ENCODE measurements at places on chromosomes 12 and 14.

GRCh38 chr12:112130441-112130998 is 5.2 kb downstream of the TRAFD1 start:
- DNase-seq: no peak

GRCh38 chr14:101370593-101371569 is 190.4 kb upstream of the DIO3 start:
- DNase-seq: no peak

DNA sequence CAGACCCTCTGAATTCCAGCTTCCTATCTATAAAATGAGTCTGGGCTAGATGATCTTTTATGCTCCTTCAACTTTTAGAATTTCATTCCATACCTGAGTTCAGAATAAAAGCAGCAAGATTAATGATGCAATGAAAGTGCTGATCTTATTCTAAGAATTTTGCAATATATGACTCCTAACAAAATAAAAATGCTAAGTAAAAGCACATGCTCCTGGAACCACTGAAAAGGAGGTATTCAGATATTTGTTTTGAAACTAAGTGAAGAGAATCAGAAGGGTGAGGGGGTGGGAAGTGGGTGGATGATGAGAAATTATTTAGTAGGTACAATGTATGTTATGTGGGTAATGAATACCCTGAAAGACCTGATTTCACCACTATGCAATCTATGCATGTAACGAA is 216.6 kb downstream of the PTPRO start:
- no peak for DNase-seq

DNA sequence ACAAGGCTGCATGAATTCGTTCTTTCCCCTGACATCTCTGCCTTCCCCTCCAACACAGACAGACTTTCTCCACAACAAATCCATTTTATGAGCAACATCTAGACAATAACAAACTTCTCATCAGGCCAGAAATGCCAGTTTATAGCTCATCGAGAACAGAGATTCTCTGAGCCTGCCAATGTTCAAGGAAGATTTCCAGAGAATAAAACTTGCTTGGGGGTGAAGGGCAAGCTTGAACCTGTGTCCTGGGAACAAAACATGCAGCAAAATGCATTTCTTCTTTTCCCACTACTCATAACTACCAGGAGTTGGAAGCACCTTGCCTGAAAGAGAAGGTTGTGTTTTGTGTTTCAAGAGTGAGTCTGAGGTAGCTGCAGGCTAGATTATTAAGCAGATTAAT is 6.8 kb downstream of the MAP1LC3B2 start:
- no peak for DNase-seq

- peak; percentile 59 for DNase-seq
Observed at GRCh38 chr12:108565976-108566375, 3.6 kb downstream of the ISCU start.

DNA sequence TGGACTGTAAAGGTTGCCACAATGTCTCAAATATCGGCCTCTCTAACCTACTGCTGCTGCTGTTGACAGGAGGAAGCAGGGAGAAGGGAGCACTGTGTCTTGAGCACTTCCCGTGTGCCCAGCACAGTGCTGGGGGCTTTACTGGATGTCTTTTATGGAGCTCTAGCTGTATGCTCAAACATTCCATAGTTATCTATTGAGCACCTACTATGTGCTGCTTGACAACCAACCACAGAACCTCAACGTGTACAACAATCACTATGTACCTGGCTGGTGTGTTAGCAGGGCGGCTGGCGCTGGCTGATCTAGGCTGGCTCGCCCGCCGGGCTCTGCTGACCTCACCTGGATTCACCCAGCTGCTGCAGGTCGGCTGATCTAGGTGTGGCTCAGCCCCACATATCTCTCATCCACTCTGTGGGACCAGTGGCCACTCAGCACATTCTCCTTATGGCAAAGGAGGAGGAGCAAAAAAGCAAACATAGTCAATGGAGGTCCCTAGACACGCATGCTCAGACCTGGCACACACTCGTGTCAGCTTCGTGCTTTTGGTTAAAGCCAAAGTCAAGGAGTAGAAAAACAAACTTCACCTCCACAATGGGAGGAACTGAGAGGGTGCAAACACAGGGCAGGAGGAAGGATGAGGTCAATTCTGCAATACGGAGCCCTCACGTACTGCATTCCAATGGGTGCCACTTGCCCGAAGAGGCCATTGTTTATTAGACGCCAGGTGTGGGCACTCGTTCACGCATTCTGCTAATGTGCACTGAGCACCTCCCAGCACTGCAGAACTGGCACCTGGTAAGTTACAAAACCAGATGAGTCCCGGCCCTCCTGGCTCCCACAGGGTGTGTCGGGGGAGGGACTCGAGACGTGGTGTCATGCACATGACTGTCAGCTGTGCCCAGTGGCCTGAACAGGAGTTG is 147.2 kb downstream of the SCARB1 start:
- DNase-seq: no peak

DNA sequence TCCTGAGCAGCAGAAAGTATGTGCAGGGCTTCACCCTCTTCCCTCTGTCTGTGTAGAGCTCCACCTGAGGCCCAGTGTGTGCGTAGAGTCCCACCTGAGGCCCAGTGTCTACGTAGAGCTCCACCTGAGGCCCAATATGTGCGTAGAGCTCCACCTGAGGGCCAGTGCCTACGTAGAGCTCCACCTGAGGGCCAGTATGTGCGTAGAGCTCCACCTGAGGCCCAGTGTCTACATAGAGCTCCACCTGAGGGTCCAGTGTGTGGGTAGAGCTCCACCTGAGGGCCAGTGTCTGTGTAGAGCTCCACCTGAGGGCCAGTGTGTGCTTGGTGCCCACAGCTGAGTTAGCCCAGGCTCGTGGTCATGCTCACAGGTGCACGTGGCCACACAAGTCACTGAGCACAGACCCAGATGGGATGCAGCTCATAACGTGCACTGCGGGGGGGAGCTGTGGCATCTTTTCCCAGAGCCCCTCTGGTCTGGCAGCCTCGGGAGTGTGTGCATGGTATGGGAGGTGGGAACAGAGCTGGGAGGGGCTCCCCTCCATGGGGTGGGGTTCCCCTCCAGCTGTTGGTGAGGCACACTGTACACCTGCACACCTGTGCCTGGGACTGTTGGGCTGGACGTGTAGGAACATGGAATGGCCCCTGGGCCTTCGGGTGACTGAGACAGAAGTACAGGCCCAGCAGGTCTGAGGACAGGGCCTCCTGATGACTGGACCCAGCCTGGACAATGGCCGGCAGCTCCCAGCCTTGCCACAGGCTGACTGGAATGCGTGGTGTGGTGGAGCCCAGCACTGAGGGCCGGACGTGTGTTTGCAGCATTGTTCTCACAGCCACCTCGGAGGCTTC is 20.1 kb downstream of the PACS2 start:
- DNase-seq: no peak

DNA sequence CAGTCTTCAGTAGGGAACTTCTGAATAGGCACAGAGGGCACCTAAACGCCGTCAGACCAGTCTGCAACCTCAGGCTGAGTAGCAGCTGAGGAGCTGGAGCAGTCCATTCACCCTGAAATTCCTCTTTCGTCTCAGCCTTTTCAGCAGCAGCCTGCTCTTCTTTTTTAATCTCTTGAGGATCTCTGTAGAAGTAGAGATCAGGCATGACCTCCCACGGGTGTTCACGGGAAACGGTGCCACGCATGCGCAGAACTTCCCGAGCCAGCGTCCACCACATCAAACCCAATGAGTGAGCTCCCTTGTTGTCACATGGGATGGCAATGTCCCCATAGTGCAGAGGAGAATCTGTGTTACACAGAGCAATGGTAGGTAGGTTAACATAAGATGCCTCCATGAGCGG is 11.1 kb upstream of the MARK3 start:
- DNase-seq: no peak

- no peak for DNase-seq
Observed at GRCh38 chr14:104169005-104169698, 30.8 kb downstream of the KIF26A start.

GRCh38 chr12:27085654-27086053 is 3.3 kb upstream of the C12orf71 start:
- no peak for DNase-seq

GRCh38 chr14:46087604-46088003 is 564.0 kb downstream of the RPL10L start:
- DNase-seq: no peak

- DNase-seq: no peak
Observed at GRCh38 chr14:106291626-106292025, 765.2 kb downstream of the TMEM121 start.

GRCh38 chr12:89497467-89497866 is 27.1 kb downstream of the GALNT4 start:
- DNase-seq: no peak

DNA sequence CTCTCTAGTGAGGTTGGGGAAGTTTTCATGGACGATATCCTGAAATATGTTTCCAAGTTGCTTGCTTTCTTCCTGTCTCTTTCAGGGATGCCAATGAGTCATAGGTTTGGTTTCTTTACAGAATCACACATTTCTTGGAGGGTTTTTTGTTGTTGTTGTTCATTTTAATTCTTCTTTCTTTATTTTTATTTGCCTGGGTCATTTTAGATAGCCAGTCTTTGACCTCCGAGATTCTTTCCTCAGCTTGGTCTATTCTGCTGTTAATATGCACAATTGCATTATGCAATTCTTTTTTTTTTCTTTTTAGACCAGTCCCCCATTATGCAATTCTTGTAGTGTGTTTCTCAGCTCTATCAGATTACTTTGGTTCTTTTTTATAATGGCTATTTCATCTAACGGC is 338.9 kb downstream of the AEBP2 start:
- DNase-seq: no peak

DNA sequence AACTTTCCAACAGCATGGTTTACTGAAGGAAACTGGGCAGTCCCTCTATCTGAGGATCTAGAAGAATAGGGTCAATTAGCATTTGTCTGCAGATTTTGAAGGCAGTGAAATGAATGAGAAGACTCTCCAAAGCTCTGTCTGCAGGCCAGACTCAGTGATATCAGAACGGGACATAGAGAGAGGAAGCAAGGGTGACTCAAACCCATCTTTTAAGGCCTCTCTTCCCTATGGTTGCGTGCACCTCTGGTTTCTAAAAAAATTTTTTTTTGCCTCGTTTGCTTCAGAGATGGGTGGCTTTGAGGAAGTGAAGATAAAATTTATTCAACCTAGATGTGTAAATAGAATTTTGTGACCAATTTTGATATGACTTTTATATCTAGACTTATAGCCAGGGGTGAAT is 71.9 kb upstream of the HOXC13 start:
- DNase-seq: no peak

GRCh38 chr12:71846322-71846940 is 6.9 kb downstream of the TBC1D15 start:
- DNase-seq: no peak

DNA sequence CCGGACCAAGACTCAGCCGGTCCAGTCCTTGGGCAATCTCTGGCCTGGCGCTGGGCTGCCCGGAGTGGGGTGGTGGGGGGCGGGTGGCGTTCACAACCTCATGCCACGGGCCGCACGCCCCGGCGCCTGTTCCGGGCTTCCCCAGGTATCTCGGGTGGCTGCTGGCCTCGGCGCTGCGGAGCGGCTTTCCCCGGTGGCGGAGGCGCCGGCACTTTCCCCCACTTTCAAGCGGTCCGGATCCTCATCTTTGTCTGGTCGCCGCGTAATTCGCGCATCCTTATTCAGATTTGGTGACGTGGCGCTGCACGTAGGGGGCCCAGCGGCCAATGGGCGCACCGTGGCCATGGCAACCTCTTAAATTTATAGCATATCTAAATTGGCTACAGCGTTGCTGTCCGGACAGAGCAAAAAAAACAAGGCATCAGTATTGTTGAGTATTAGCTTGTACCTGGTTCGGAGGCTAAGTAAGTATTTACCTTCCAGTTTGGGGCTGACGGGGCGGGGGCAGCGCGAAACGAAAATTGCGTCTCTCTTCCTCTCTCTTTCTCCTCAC is at the start of gene LHX5:
LHX5 (minus strand) TSS at position 253 of the 553 bp plus-strand sequence. CDS start 373 bp downstream, outside the sequence.
- DNase-seq: no peak

GRCh38 chr12:11347810-11348209 is 37.6 kb upstream of the PRB4 start:
- no peak for DNase-seq

GRCh38 chr12:92629349-92630065 is 73.3 kb upstream of the PLEKHG7 start:
- no peak for DNase-seq

DNA sequence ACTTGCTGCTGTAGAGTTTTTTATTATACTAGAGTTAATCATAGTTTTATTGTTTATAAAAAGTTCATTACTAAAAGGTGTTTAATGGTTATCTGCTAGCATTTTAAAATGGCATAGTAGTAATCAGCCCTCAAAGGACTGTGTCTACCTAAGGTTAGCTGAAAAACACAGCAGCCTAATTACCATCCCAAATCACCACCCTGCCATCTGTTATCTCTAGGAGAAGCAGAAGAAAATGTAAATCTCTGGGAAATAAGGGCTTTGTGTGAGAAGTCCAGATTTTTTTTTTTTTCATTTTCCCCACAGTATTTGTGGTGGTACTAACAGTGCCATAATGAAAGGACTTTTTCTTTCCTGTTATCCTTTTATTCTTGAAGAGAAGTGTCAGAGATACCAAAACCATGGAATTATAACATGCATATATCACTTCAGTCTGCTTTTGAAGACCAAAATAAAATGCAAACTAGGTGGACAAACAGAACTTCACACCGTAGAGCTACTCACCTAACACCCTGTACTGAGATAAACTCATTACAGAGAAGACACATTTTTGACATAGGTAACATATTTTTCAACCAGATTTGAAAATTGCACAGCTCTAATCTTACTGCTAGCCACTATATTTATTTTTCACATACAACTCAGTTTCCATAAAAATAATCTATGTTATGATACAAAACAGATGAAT is 876.2 kb downstream of the C12orf50 start:
- no peak for DNase-seq

GRCh38 chr14:74620923-74621322 is 8.9 kb upstream of the LTBP2 start:
- DNase-seq: no peak

DNA sequence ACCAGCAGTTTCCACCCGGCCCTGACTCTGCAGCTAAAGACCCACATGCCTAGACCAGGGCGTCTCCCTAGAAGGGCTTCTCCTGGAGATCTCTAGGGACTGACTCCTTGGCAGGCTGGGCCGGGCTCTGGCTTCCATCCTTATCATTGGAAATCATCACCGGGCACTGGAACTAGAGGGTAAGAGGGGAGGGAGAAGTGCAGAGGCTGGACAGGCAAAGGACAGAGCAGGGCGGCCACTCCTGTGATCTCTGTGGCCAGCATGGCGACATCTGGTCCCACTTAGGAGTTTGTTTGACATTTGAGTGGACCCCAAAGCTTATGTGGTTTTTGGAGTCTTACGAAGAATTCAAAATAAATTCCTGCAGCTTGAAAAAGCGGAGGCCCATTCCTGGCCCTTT is 7.1 kb downstream of the LTBP2 start:
- DNase-seq: no peak

GRCh38 chr12:7832059-7832696 is 40.5 kb downstream of the SLC2A14 start:
- peak; percentile 30 for DNase-seq

DNA sequence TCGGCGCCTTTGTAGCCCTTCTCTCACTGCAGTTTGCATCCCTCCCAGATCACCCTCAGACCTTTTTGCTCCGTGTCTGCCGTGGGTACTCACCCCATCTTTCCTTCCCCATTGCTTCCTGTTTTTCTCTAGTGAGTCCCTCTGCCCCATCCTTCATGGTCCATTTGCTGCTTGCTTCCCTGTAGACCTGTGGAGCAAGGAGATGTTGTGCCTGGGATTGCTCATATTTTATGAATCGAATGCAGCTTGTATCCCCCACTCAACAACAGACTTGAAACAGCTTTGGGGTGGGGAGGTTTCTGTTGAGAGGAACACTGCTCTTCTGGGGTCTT is 661 bp downstream of the DENR start:
- no peak for DNase-seq
